ENCODE measurements at places on chromosomes 7 and 10.

DNA sequence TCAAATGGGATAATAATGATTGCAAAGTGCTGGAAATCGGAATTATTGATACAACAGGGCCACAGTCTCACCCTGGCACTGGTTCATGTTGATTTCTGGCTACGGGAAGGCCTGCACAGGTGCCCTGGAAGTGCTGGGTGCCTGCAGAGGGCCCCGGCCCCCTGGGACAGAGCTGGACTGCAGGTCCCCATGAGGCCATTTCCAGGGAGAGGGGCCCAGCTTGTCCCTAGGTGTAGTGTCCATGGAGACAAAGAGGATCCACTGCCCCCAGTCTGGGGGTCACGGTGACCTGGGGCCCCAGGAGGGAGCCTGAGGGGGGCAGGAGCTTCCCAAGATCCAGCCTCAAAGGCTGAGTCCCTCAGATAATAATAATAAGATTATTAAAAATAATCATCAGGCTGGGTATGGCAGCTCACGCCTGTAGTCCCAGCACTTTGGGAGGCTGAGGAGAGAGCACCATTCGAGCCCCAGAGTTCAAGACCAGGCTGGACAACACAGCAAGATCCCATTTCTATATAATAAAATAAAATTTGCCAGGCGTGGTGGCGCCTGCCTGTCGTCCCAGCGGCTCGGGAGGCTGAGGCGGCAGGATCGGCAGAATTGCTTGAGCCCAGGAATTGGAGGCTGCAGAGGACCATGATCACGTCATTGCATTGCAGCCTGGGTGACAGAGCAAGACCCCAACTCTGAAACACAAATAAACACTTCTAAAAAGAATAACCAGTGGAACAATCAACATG is 98.1 kb downstream of the MICALL2 start:
- DNase-seq = no peak

DNA sequence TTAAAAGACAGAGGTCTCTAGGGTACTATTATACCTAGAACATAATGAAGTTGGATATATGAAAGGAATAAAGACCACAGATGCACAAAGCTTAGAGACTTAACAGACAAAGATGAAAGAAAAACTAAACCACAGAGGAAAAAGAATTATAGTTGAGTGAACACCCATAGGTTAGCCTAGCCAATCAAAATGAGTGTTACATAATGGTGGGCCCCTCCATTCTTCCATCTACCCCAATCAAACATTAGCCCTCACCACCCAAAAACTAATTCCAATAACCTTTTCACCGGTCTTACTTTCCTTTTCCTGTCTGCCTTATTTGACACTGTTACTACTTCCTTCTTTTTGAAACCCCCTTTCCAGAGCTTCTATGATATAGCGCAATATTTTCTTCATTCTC is 130.1 kb downstream of the ELMO1 start:
- peak; percentile 88 for DNase-seq

- no peak for DNase-seq
Observed at GRCh38 chr10:111954386-111954785, 229.2 kb downstream of the GPAM start.

GRCh38 chr7:17152721-17153120 is 145.7 kb upstream of the AHR start:
- no peak for DNase-seq

GRCh38 chr10:92590623-92591549 is 2.0 kb upstream of the KIF11 start:
- DNase-seq = peak; percentile 72

GRCh38 chr7:4631380-4632179 is 50.5 kb upstream of the FOXK1 start:
- DNase-seq = no peak

DNA sequence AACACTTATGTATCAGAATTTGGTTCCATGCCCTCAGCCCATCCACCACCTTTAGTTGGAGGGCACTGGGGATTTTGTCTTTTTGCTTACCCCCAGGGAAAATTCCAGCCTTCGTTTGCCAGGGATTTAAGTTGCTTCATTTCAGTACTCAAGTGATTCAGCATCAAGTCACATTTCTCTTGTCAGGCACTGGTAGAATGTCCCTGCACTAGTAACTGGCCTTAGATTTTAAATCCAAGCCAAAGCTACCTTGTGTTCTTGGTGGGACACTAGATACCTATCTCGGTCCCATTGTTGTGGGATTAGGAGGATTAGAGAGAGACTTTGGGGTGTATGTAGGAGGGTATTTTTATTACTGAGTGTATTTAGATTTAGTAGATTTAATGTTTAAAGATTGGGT is 613.1 kb downstream of the SUGCT start:
- no peak for DNase-seq

DNA sequence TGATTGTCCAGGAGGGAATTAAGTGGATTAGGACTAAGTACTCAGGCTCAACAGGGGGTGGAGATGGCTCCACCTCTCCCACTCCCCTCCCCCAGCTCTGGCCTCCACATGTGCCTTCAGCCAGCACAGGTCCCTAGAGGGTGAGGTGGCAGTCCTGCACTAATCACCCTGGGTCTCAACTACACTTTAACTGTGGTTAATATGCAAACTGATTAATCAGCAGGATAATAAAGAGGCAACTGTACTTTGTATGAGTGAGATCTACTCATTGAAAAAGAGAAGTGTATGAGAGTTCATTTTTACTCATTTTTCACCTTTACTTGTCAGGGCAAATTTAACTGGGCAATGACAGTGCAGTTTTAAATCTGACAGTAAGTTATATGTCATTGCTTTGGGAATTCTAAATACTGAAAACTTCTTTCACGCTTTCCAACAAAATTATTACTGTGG is 223.8 kb upstream of the CCDC6 start:
- no peak for DNase-seq

DNA sequence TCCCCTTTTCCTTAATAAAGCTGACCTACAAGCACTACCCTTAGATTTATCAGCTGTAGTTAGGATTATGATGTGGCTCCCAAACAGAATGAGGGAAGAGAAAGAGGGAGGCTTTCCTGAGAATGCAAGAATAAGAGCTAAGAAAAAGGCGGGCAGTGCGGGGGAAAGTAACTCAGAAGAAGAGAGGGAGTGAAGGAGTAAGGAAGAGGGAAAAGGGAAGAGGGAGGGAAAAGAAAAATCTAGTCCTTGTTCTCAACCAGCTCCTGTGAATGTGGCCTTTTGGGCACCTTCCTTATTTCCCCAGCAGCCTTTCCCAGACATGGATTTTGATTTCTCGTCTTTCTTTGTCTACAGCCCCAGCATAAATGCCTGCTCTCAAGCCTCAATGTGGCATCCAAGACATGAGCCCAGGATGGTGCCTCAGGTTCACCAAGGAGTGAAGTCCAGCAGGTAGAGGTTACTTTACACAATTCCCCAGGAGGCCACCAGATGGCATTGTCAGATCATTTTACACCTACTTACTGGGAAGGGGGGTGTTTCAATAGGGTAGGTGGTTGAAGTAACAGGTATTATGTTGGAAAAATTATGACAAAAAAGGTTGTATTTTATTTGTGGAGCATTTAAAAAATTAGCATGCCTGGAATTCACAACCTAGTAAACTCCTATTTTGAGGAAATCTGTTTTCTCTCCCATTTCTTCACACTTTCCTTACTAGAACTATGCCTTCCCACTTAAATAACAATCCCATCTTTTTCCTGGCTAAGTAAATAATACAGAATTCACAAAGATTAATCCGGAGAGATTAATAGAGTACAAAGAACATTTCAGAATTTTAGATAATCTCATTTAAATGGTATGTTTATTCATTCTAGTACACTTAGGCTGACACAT is 106.5 kb downstream of the HTR7 start:
- peak; percentile 41 for DNase-seq

GRCh38 chr10:106089855-106090254 is 1074.7 kb downstream of the SORCS1 start:
- DNase-seq = no peak

- no peak for DNase-seq
Observed at GRCh38 chr10:75836064-75836463, 404.6 kb downstream of the LRMDA start.

GRCh38 chr10:43383204-43383971 is 12.0 kb downstream of the FXYD4 start:
- DNase-seq = no peak

DNA sequence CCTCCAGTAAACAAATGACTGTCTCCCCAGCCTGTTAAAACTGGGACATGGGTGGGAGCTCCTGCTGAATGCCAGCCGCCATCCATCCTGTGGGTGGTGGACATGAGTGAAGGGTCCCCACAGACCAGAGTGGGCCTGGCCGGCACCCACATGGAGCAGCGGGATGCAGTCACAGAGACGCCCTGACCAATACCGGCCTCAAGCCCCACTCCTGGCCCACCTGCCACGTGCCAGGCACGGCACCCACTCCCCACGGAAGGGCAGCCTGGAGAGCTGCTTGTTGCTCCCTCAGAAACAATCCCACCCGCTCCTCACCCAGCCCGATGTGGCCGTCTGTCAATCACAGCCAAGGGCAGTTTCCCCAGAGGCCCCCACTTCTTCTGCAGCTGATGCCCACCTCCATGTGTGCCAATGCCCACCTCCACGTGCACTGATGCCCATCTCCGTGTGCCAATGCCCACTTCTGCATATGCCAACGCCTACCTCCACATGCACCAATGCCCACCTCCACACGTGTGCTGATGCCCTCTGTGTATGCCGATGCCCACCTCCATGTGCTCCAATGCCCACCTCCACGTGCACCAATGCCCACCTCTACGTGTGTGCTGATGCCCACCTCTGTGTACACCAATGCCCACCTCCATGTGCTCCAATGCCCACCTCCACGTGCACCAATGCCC is 42.8 kb upstream of the DNAAF5 start:
- no peak for DNase-seq

Measured in Jurkat, Clone E6-1 (cell line).